Fibroblast of gingiva (primary cell): ENCODE measurements at places on chromosomes 13 and 19.

GRCh38 chr13:76790526-76790925, 95.7 kb downstream of the KCTD12 start:
- DNase-seq, result peak; percentile 53

DNA sequence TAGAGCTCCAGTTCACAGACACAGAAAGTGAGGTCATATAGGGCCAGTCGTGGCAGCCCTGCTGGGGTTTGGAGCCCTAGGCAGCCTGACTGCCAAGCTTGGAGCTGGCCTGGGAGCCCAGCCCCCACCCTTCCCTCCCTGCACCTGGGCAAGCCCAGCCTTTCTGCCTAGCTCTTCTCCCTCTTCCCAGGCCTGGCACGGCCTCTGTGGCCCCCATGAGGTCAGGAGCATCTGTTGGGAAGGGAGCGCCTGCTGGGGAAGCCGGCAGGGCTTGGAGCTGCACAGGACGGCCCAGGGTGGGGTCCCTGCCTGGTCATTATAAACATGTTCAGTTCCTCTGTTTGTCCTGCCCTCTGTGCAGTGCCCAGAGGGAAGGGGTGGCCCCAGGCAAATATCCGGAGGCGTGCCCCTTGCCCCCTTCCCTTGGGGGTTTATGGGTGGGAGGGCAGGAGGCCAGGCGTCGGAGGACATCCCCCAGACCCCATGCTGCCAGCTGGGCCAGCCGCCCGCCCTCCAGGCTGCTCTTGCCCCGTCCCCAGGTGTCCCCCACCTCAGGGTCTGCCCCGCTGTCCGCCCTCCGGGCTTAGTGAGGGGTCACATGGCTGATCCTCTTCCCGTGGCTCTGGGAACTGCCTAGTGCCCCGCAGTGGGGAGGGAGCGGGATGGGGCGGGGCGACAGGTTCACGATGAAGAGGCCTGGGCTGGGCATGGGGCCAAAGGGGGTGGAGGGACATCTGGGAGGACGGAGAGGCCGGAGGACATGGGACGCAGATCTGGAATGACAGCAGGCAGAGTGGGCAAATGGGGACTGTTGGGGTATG, 30.0 kb upstream of the NCCRP1 start:
- no peak for DNase-seq

- no peak for DNase-seq
Measured at GRCh38 chr19:38977445-38978325, 2.1 kb upstream of the FBXO17 start.

GRCh38 chr13:34294483-34295129, 476.7 kb downstream of the RFC3 start:
- no peak for DNase-seq

DNA sequence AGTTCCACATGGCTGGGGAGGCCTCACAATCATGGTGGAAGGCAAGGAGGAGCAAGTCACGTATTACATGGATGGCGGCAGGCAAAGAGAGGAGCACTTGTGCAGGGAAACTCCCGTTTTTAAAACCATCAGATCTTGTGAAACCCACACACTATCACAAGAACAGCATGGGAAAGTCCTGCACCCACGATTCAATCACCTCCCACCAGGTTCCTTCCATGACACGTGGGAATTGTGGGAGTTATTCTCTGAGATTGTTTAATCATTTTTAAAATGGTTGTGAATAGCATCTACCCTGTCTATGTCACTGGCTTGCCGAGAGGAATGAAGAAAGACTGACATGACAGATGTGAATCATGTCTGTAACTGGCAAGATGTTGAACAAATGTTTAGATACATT, 301.7 kb downstream of the HS6ST3 start:
- no peak for DNase-seq

GRCh38 chr19:40279761-40280607, 5.2 kb downstream of the AKT2 start:
- no peak for DNase-seq

DNA sequence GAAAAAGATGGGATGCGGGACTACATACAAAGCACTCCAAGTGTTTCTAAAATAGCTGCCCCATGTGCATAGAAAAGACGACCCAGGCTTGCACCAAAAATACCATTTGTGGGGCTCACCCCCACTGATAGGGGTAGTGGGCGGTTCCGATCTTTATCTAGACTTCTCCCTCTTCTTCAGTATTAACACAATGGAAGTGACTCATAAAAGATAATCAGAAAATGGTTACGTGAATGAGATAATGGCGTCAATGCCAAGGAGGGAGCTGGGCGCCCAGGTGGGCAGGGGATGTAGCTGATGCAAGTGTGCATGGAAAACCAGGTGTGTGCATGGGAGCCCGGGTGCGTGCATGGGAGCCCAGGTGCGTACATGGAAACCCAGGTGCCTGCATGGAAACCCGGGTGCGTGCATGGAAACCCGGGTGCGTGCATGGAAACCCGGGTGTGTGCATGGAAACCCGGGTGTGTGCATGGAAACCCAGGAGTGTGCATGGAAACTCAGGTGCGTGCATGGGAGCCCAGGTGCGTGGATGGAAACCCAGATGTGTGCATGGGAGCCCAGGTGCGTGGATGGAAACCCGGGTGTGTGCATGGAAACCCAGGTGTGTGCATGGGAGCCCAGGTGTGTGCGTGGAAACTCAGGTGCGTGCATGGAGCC, 32.7 kb downstream of the LAMP1 start:
- no peak for DNase-seq

GRCh38 chr13:48775804-48776203, 122.1 kb downstream of the CYSLTR2 start:
- peak; percentile 90 for DNase-seq

DNA sequence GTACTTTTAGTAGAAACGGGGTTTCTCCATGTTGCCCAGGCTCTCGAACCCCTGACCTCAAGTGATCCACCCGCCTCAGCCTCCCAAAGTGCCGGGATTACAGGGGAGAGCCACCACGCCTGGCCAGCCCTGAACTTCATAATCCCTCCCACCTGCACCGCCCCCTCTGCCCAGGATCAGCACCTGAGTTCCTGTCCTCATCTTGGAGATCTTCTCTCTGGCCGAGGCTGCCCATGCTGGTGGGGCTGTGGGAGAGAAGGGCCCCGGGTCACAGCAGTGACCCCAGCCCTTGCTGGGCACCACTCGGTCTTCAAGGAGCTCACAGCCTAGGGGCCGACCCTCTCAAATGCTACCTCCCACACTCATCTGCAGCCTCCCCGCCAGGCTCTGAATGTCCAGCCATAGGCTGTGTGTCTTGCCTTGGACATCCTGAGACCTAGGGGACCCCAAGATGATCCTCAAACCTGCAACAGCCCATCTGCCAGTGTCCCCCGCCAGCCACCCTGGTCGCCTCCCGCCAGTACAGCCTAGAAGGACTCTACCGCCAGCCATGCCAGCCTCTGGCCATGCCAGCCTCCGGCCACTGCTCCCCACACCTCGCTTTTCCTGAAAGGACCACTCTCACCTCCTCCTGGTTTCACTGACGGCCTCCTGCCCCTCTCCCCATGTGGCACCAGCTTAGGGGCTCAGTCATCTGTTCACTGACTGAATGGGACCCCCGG, 1.5 kb downstream of the ATP8B3 start:
- no peak for DNase-seq

GRCh38 chr13:112012016-112012704, 54.8 kb upstream of the SOX1 start:
- DNase-seq, result no peak

GRCh38 chr19:1401138-1401888, at the start of gene GAMT:
GAMT (minus strand) TSS chr19:1401542; CDS start chr19:1401476, 66 bp downstream.
- DNase-seq, result peak; percentile 42

DNA sequence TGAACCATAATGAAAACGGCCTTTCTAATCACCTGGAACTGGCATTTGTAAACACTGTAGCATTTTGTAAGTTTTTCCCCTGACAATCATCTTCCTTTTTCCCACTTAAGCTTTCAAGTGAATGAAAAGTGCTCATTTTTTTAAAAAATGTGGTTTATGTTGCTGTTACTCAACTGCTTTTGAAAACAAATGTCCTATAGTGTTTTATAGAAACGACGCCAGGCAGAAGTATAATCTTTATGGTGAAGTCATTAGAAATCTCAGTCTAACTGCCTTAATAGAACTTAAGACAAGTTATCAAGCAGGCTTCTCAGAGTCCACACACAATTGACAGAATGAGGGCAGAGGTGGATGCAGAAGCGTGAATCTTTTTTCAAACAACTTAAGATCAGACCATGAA, 442.3 kb downstream of the KLF12 start:
- DNase-seq, result no peak

- peak; percentile 89 for DNase-seq
Measured at GRCh38 chr19:44648631-44649251, 5.0 kb downstream of the PVR start.

GRCh38 chr13:90622541-90622940, 724.9 kb upstream of the MIR17HG start:
- no peak for DNase-seq

GRCh38 chr13:27450921-27451471, 632 bp upstream of the MTIF3 start:
- peak; percentile 30 for DNase-seq

DNA sequence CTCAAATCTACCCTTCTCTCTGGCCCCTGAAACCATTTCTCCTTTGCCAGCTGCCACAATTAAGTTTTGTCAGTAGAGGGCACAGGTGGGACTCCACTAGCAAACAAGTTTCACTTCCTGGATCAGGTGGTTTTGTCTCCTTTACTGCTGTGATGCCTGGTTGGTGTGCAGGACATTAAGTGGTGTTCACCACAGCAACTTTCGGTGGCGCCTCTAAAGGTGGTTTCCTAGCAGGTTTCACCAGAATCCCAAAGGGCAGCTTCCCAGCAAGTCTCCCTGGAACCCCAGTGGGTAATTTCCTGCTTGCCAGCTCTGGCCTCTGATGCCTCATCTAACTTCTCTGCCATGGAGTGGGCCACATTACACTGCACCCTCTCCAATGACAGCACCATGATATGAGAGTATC, 16.6 kb downstream of the MED4 start:
- DNase-seq, result no peak

GRCh38 chr13:29621841-29622240, 26.4 kb upstream of the SLC7A1 start:
- no peak for DNase-seq

- peak; percentile 3 for DNase-seq
Measured at GRCh38 chr13:38582133-38582532, 104.7 kb upstream of the FREM2 start.

DNA sequence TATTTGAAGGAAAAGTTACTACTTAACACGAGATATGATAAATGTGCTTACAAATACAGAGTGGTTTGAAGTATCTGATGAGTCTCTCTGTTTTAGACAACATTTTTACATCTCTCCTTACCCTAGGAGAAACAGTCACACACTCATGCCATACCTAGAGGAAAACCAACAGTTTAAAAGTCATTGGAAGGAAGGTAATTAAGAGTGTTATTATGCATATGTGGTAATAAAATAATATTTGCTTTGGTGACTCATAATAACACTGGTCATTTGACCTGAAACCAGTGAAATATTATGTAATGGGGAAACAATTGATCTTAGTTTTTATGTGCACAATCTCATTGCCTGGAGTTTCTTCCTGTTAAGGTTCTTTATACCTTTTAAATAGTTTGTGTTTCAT, 136.9 kb upstream of the SOX21 start:
- DNase-seq, result no peak

DNA sequence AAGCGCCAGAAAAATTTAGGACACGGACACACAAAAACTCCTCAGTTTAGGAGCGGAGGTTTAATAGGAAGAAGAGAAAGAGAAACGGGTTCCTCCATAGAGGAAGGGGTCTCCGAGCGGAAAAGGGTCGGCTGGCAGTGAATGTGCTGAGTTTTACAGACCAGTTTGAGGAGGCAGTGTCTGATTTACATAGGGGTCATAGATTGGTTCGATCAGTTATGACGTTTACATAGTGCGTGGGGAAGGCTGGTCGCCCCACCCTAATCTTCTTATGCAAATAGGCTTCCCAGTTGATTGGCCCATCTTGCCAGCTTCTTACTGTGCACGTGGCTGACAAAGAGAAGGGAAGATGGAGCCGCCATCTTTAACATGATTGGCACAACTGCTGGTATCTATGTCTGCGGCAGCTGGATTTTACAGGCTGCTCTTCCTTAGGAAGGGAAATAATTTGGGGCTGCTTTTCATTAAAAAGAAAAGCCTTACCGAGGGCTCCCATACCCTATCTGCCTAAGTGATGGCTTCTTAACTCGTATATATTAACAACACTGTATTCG, 1.2 kb upstream of the ZNF225 start:
- peak; percentile 85 for DNase-seq

DNA sequence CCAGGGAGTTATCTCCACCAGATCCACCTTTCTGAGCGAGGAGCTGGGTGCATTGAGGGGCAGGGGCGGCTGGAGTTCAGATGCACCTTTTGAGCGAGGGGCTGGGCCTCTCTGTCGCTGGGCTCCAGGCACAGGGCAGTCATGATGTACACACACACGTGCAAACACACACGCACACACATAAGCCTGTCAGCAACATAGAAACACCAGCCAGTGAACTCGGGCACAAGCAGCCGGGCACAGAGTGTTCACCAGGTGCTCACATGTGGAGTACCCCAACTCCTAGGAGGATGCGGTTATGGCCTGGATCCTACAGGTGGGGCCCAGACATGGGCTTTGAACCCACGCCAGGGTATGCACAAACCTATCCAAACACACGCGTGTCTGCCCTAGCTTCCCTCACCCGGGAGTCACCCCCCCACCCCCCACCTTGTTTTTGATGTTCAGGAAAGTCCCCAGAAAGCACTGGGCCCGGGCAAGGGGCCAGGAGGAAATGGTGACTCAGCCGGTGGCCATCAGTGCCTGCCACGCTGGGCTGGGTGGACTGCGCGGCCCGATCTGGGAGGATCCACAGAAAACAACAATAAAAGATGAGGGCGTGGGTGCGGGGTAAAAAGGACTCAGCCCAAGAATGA, 13.3 kb downstream of the ARRDC2 start:
- peak; percentile 76 for DNase-seq

DNA sequence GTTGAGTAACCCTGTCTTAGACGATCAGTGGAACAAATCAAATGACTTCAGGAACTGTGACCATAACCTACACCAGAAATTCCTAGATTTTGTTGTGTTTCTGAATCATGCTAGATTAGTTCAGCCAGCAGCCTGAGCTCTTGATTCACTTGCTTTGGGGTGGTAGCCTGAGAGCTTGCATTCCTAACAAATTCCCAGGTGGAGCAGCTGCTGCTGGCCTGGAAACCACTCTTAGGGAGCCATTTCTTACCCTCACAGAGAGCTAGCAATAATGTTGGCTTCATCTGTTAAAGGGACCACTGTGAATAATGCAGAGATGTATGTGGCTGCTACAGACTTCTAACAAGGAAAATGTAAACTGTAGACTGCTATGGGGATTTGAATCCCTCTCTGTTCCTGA, 388.1 kb upstream of the PRR20A start:
- DNase-seq, result no peak

DNA sequence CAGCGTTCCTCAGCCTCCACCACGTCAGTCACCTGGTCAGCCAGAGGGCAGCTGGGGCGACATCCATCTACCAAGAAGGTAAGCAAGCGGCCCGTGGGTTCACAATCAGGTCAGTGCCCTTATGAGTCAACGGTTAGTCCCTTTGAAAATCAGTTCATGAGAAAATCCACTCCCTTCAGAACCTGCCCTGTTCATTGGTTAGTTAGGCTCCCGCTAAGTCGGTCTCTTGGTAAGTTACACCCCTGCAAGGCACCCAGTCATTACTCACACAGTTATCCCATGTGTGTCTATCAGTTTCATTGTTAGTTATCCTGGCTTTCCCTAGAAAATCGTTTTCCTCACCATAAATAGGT, 564 bp downstream of the SIGLECL1 start:
- DNase-seq, result no peak

GRCh38 chr13:71304861-71305260, 562.1 kb downstream of the DACH1 start:
- DNase-seq, result no peak
